Stimulated activated CD4-positive, alpha-beta T cell treated with anti-CD3 and anti-CD28 coated beads, TNF-alpha, amount 100 ng/mL, for 1 hour (primary cell): ENCODE measurements at places on chromosomes 3 and 15.

DNA sequence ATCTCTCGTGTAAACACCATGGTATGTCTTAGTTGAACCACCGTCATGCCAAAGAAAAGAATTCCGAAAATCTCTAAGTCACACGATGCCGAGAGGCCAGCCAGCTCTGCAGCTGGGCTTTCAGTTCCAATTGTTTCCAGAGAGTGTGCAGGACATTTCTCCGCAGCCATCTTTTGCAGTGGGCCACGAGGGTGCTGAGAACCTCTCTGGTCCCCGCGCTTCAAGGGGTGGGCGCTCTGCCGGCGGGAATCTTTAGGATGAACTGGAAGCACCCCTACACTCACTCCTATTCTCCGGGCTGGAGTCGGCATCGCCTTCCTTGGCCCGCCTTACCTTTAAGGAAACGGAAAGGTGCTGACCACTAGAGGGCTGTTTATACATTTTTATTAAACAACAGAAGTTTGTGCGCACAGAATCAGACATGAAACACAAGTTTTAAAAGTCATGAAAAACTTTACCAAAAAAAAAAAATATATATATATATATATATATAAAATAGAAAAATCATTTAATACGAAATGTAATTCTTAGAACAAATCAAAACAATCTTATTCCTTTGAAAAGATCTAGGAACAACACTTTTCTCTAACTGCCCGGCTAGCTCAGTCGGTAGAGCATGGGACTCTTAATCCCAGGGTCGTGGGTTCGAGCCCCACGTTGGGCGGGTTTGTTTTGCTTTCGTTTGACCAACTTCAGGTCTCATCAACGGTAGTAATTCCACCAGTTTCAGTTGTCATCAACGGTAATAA, 12.5 kb upstream of the MORF4L1 start:
- DNase-seq, result peak; percentile 35

DNA sequence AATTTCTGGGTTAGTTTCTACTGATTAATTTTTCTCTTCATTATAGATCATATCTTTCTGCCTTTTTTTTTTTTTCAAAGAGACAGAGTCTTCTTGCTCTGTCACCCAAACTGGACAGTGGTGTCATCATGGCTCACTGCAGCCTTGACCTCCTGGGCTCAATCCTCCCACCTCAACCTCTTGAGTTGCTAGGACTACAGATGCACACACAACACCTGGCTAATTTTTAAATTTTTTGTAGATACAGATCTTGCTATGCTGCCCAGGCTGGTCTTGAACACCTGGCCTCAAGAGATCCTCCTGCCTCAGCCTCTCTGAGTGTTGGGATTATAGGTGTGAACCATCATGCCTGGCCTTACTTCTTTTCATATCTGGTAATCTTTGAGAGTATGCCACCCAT, 73.3 kb upstream of the SLCO2A1 start:
- DNase-seq, result no peak

DNA sequence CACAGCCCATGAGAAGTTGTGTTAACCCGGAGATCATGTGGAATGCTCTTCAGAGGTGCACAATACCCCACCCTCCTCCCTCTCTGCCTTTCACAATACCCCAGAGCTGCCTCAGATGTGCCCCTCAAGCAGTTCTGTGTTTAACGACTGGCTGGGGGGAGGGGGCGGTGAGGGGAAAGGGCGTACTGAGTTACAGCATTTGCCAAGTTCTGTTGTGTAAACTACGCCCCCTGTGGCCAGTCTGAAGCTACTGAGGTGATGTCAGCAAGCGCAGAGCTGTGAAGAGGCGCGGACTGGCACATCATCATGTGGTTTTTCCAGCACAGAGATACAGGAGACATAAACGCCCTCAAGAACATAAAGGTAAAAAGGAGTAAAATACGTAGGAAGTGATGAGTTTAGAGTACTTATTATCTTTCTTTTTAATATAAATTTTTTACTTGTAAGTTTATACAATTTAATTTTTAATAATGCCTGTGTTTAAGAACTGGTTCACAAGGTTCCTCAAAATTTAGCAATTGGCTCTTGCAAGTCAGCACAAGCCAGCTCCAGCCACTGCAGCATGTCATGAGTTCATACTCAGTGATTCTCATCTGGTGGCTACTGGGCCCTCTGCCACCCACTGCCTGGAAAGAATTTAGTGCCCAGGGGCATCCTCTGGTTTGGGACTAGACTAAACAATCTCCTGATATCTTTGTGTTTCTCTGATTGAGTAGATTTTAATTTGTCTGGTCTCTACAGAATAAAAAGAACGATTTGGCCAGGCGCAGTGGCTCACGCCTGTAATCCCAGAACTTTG, 1.7 kb downstream of the EPB42 start:
- DNase-seq, result no peak

GRCh38 chr3:18809640-18810305, 338.5 kb upstream of the KCNH8 start:
- no peak for DNase-seq

DNA sequence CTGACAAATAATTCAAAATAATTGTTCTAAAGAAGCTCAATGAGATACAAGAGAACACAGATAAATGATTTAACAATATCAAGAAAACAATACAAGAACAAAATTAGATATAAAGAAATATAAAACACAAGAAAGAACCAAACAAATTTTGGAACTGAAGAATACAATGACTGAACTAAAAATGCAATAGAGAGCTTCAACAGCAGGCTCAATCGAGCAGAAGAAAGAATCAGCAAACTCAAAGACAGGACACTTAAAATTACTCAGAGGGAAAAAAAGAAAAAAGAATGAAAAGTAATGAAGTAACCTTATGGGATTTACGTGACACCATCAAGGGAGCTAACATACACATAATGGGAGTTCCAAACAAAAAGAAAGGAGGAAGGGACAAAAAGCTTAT, 32.1 kb downstream of the CCDC54 start:
- no peak for DNase-seq
